ENCODE measurements at places on chromosomes 1 and 21.

DNA sequence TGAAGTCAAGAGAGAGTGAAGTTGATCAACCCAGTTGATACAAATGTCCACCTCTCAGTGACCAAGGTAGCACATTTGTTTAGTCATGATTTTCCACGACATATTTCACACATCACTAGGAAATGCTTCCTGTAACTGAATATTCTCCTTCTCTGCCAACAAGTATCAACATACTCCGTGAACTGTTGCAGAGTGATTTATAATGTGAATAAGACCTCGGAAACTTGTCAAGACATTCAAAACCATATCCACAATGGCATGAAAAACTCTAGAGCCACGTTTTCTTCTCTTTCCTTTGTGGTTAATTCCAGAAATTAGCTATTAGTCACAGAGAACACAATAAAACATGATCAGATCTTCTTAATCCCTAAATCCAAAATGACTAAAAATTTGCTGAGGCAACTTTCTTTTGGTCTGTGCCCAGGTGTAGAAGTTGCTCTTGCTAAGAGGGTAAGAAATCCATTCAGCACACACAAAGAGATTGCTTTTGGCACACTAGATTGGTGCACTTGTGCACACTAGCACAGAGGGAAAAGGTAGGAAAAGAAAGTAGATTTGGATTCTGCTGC is 244.3 kb upstream of the NRIP1 start:
- peak; percentile 38 for DNase-seq

DNA sequence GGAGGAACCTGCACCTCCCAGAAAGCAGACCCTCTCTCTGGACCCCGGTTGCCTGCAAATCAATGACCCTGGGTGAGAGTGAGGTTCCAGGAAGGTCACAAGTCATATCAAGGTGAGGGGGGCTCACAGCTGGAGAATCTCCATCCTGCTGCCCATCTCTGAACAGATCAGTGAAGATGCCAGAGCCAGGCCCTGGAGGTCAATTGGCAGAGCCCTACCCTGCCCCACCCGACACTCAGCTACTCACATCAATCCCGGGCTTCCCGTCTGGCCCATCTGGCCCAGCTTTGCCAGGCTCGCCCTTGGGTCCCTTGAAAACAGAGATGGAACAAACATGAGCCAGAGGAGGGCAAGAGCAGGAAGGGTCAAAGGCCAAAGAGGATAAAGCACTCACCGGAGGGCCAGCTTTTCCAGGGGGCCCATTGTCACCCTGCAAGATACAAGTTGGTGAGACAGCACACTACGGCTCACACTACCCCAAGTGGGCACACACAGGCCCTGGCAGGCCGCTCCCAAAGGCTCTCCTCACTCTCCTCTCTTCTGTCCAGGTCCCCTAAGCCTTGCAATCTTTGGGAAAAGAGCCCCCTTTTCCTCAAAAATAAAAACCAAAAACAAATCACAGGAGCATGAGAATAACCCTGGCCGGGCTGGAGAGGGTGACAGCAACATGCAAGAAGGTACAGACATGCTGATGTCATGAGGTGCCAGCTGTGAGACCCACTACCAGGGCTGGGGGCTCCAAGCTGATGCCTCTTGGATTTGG is 2.9 kb downstream of the COL9A2 start:
- DNase-seq = no peak

DNA sequence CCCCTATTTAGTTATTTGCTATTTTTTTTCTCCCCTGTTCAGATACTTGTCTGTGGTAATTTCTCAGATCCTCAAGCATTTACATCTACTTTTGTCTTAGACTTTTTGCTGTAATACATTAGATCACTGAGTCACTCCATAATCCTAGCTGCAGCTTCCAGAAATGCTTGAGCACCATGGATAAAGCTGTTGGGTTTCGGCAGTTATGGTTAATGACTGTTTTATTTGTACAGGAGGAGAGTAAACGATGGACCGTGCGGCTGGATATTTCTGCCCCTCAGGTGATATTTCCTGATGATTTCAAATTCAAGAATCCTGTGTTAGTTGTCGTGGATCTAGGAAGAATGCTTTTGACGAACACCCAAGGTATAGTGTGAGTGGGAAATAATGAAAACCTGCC is 42.9 kb downstream of the VPS13D start:
- no peak for DNase-seq

GRCh38 chr1:226549094-226549936 is 751 bp downstream of the STUM start:
- no peak for DNase-seq

DNA sequence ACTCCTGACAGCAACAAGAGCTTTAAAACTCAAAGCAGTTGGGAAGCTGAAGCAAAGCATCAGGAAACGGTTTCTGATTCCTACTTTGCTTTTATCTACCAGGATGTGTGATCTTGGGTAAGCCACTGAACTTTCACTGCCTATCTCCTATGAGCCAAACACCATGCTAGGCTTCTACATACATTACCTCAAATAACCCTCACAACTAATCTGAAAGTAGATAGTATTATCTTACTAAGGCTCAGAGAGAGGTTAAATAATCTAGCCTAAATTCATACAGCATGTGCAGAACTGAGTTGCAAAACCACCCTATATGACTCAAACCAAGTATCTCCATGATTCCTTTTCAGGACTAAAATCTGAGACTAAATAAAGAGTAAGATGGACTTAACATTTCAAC is 83.8 kb downstream of the EVI5 start:
- DNase-seq = peak; percentile 89

DNA sequence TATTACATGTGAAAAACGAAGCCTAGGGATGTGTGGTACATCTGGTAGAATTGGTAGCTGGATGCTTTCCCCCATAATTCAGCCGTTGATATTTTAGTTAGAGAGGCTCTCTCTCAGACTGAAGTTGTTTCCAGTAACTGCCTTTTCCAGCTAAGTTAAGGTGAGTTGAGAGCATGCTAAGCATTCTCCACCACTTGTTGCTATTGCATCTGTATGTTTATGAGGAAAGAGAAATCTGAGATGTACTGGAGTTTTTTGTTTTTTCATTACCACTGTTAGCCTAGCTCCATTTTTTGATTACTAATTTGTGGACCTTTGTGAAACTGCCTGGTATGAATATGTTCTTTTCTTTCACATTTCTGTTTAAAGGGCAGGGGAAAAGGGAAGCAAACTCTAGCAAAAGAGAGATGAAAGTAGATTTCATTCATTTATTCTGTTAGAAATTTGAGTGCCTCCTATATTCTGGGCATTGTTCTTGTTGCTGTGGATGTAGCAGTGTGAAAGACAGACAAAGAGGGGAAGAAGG is 189.9 kb upstream of the CACYBP start:
- DNase-seq = no peak
